Memory B cell (primary cell): ENCODE measurements at places on chromosomes 12 and 14.

DNA sequence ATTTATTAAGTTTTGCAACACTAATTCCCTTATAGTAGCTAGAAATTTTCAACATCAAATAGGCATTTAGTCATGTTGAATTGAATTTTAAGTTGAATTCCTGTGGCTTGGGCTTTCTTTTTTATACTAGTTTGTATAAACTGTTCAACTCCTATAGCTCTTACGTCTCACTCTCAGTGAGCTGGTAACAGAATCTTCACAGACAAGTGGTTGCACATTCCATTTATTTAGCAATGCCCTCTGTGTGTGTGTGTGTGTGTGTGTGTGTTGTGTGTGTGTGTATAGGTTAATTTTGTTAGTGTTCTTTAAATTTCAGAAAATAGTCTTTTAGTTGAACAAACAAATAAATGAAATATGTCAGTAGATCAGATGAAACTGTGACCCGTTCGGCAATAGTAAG is 425.0 kb downstream of the NPAS3 start:
- no peak for DNase-seq

DNA sequence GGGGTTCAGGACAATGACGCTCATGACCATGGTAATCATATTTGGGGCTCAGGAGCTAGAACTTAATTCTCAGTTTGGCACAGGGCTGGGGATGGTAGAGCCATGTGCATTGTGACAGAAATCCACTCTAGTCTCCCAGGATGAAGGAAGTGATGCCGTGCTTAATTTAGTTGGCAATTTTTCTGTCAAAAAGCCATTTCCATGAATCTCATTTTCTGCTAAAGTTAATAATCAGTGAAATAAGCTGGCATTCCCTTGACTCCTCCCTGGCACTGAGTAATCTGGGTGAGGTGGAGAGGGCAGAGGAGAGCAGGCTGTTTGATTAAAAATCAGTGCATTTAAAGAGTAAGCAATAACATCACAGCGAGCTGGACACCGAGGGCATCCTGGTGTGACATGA is 45.0 kb upstream of the GPR68 start:
- no peak for DNase-seq

- no peak for DNase-seq
Measured at GRCh38 chr12:53344487-53344823, 8.3 kb upstream of the SP7 start.

GRCh38 chr12:49588281-49588680 is 17.2 kb downstream of the FAM186B start:
- DNase-seq, result no peak

DNA sequence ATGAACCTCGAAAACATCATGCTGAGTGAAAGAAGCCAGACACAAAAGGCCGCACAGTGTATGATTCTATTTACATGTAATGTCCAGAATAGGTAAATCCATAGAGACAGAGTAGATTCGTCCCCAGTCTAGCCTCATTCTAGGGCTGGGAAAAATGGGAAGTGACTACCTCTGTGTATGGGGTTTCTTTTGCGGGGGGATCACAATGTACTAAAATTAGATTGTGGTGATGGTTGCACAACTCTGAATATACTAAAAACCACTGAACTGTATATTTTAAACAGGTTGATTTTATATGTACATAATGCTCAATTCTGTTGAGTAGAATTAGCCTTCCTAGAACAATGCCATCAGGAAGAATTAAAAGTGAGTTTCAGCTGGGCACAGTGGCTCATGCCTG is 6.3 kb upstream of the RILPL2 start:
- no peak for DNase-seq

- no peak for DNase-seq
Measured at GRCh38 chr12:97093187-97093683, 186.2 kb downstream of the NEDD1 start.

- DNase-seq, result no peak
Measured at GRCh38 chr14:24331731-24332267, 3.1 kb downstream of the ADCY4 start.
